ENCODE measurements at places on chromosomes 2 and 18.
A peak's percentile ranks its signal among the peaks of the same experiment; 100 is the strongest.

GRCh38 chr2:144239306-144239705, 280.6 kb downstream of the ZEB2 start:
- no peak for DNase-seq

GRCh38 chr2:9102861-9103662, 99.6 kb upstream of the MBOAT2 start:
- DNase-seq, result no peak

DNA sequence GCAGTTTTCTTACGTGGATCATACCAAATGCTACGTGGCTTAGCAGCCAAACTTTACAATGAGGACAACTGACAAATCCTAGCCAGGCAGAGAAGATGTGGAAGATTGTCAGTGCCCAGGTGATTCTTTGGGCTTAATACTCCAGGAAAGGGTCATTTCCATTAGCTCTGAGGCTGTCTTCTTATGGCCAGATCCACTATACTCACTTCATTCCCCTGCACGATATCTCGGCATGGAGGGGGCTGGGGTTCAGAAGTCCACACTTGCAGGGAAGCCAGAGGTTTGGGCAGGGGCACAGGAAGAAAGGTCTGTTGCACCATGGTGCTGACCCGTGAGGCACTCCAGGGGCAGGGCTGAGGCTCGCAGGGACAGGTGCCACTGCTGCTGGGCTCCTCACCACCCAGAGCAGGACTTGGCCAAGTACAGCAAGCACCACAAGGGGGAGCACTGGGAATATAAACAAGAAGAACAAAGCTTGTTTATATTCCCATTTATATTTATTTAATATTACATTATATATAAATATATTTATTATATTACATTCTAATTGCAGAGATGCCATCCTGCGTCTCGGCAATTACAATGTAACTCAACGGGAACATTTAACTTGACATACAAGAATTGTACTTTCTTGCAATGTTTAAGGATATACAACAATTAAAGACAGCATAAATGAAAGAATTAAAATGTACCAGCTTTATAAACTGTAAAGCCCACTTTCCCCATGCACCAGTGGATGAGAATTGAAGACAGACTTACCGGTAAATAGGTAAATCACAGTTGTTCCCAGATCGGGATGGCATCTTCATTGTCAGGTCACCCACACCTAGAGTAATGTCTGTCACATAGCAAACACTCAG, 27.2 kb downstream of the CLUL1 start:
- peak; percentile 46 for DNase-seq

GRCh38 chr2:112310906-112311305, 35.5 kb downstream of the ZC3H6 start:
- no peak for DNase-seq

- DNase-seq, result no peak
Measured at GRCh38 chr18:3186678-3187658, 32.8 kb downstream of the MYOM1 start.

DNA sequence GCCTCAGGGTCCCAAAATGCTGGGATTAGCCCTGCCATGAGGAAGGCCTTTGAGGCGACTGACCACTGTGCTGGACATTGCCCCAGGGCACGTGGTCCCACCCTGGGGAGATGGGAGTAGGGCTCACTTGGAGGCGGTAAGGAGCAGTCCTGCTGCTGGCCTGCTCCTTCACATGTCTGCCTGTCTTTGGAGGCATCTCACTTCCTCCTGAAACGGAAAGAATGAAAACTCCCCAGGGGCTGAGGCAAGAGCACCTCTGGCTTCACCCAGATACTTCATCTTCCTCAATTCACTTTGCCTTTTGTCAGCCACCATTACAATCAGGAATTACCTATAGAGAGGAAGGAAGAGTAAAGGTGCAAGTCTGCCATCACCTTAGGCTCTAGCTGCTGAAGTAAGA, 59.9 kb upstream of the GATA6 start:
- DNase-seq, result no peak

DNA sequence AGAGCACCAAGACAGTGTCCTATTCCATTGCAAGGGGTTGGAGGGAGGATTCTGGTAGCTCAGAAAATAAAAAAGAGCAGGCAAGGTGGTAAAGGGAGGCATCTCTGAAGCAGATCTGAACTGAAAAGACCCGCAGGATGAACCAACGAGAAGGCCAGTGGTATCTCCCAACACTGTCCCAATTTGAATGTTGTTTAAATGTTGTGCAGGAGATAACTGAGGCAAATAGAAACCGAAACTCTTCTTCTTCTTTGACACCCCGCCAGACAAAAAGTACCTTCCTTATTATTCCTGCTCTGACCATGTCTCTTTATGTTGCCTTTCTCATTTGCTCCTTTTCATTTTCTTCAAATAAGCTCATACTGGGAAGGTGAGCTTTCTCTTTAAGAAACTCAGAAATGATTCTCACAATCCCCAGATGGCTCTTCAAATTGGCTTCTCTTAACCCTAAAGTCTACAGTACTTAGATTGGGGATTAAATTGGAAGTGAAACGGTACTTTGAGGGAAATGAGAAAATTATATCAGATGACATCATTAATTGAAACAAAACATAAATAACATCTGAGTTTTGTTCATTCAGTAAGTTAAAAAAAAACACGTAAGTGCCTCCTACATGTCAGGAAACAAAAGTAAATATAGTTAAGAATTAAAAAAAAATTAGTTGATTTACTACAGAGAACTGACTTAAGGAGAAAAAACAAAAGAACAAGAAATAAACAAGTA, 143.6 kb downstream of the WDPCP start:
- DNase-seq, result no peak

GRCh38 chr18:10453806-10454680, at the start of gene APCDD1:
Gene APCDD1 (plus strand): TSS chr18:10454635. CDS start chr18:10454982, 347 bp downstream.
- peak; percentile 45 for DNase-seq

- DNase-seq, result peak; percentile 90
Measured at GRCh38 chr2:73870084-73870483, 22.7 kb upstream of the ACTG2 start.

GRCh38 chr2:38108907-38109731, 33.2 kb upstream of the CYP1B1 start:
- no peak for DNase-seq

DNA sequence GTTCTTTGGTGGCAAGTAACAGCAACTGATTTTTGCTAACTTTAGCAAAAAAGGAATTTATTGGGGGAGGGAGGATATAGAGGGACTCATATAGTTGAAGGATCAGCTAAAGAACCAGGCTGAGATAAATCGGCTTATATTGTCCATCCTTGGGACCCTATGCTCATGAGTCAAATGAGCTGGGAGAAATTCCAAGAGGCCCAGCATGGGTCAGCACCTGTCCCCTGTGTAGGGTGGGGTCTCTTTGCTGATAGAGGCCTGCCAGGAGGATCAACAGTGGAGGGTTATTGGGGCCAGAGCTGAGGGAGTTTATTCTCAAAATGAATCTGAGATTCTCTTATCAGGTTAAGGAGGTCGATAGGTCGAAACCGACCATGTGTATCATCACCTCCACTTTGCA, 97.2 kb downstream of the VAPA start:
- DNase-seq, result peak; percentile 7

DNA sequence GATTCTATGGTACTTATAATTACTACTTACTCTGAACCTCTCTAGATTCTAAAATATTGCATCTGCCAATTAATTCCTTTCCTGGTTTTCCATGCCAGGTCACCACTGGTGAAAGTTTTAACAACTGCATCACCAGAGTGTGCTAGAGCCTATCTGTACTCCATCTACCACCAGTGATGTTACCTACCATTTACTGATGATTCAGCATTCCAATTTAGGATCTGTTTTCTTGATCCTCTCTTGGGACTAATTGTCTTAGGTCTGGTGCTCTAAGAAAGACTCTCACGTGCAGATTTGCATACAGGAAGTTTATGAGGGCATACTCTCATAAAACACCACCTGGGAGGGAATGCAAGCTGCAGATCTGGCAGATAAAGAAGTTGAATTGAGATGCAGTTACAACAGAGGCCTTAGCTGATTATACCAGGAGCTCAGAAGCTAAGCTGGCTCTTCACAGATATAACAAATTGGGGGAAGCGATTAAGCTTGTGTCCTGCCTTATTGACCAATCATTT, 347.6 kb upstream of the VRK2 start:
- no peak for DNase-seq

DNA sequence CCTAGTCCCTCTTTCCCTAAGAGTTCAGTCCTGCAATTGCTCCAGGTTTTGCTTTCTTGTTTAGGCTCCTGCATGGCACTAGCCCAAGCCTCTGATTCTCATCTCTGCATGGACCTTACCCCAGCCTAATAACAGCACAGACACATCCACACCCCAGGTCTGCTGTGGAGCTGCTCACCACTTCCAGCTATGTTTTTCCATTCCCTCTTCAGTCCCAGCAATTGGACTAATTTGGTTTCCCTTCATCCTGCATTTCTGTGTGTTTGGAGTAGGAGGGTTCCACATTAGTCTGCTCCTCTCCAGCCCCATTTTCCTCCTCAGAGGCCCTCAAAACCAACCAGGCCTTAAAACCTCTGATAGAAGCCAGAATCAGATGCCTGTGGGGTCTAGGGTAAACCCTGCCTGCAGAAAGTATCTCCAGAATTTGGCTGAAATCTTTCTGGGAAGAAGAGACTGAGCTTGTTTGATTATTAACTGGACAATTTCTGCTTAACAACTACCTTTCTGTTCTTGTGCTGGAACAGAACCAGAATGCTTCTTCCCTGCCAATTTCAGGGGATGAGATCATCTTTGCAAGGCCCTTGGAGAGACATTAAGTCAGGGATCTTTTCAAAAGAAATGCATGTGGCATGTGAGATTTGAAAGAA, 95.9 kb downstream of the GFPT1 start:
- DNase-seq, result peak; percentile 53

- DNase-seq, result no peak
Measured at GRCh38 chr2:120347396-120348060, 1.6 kb downstream of the INHBB start.

DNA sequence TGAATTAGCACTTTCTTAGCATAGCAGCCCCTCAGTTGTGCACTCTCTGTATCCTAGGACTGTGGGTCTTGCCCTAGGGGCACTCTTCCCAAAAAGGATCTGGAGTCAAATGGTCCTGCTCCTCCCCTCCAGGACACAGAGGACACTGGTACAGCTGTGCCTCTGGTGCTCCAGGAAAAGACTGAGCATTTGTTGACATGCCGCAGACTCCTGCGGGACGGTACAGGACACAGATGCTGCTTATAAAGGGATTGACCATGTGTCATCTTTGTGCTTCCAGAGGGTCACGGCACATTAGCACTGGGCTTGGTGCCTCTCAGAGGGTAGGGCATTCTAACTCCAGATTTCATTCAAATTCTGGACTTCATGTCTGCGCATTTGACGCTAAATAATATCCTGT, 110.5 kb downstream of the KLF7 start:
- DNase-seq, result no peak

Measured in MG63 (cell line).